Activated CD4-positive, CD25-positive, alpha-beta regulatory T cell treated with anti-CD3 and anti-CD28 coated beads, Interleukin-2, amount 50 U/mL, for 24 hours (primary cell): ENCODE measurements at places on chromosomes 2 and 18.

GRCh38 chr2:159201360-159202063, 85.0 kb downstream of the WDSUB1 start:
- ATAC-seq, result peak; percentile 30

DNA sequence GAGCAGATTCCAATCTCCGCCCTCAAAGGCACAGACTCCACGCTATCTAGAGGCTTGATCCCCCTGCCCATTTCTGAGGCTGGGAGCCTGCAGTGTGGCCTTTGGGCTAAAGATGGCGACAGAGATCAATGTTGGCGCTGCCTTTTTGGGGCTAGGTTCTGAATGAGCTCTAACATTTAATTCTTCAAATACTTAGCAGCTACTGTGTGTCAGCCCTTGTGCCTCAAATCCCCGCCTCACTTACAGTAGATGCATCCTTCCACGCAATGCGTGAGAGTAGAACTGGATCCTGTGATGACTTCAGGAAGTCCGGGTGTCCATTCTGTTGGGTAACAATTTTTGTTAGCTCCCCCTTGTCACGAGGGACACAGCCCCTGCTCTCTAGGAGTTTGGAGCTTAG, 12.4 kb downstream of the IL1F10 start:
- ATAC-seq, result peak; percentile 60

- no peak for ATAC-seq
Observed at GRCh38 chr2:69211048-69211447, 176.0 kb downstream of the GFPT1 start.

DNA sequence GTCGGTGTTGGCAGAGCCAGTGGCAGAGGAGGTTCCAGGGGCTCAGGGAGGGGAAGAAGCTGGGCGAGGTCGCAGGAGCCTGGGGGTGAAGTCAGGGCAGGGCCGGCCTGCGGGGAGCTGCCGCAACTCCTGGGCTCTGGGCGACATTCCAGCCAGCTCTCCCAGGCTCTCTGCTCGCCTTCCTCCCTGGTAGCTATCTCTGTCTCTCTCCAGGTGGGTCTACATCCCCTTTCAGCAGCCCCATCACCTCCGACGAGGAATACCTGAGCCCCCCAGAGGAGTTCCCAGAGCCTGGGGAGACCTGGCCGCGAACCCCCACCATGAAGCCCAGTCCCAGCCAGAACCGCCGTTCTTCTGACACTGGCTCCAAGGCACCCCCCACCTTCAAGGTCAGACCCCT, 27.0 kb downstream of the SPEG start:
- no peak for ATAC-seq

- no peak for ATAC-seq
Observed at GRCh38 chr2:162929571-162929970, 91.0 kb upstream of the KCNH7 start.

DNA sequence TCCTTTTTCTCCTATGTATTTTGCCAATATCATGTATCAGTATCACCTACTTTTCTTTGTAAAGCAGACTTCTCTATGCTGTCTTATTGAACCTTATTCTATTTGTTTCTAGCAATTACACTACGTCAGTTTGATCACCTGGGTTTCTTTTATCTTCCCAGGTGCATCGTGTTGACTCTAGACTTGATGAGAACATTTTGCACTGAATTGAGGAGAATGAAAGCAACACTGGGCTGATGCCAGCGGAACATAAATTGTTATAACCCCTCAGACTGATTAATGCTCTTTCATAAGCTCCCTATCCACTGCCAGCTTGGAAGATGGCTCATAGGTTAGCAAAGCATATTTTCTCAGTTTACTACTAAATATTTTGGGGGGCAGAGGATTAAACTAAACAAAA, 140.6 kb downstream of the EPHA4 start:
- no peak for ATAC-seq

DNA sequence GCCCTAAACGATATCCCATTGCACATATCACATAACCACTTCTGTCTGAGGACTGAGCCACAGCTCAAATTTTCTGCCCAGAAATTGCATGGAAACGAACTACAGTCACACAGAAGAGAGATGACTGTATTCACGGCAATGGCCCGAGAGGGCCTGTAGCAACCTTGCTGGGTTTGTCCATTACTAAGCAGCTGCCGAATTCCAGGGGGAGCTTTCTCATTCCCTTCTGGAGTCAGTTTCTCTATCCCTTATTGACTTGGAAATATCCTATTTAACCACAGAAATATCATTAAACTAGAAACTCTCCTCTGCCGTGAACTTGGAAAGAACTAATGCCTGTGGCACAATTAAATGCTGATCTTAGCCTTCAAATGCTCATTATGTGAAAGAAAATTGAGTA, 183.9 kb downstream of the DNER start:
- no peak for ATAC-seq

- no peak for ATAC-seq
Observed at GRCh38 chr2:9949239-9949991, 2.1 kb upstream of the GRHL1 start.

GRCh38 chr2:233414777-233415570, 60.7 kb downstream of the DGKD start:
- peak; percentile 54 for ATAC-seq

GRCh38 chr18:68817584-68817983, 19.7 kb downstream of the CCDC102B start:
- no peak for ATAC-seq

DNA sequence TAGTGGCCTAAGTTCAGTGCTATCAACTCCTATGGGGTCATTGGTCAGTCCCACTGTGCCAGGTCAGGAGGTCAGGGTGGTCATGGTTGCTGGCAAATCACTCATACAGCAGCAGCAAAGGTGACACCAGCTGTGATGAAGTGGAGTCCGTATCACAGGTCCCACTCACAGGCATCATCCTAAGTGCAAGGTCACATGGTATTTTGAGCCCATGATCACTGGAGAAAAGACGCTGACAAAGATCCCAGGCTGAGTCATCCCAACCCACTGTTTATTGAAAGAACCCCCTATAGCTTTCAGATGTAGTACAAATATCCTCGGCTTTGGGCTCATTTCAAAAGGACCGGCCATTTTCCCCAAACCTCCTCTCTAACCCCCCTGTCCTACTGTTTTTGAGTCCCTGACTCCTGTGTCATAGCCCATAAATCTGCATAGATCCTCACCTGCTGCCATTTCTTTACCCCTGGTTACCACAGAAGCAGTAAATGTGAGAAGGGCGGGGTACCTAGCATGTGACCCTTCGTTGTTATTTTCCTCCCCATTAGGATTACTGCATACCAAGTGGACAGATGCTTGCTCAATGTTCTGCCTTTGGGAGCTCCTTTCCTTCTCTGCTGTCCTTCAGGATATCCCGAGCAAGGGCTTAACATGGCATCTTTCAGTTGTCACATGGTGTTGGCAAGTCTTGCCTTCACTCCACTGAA, 107.7 kb downstream of the COL6A3 start:
- ATAC-seq, result no peak

DNA sequence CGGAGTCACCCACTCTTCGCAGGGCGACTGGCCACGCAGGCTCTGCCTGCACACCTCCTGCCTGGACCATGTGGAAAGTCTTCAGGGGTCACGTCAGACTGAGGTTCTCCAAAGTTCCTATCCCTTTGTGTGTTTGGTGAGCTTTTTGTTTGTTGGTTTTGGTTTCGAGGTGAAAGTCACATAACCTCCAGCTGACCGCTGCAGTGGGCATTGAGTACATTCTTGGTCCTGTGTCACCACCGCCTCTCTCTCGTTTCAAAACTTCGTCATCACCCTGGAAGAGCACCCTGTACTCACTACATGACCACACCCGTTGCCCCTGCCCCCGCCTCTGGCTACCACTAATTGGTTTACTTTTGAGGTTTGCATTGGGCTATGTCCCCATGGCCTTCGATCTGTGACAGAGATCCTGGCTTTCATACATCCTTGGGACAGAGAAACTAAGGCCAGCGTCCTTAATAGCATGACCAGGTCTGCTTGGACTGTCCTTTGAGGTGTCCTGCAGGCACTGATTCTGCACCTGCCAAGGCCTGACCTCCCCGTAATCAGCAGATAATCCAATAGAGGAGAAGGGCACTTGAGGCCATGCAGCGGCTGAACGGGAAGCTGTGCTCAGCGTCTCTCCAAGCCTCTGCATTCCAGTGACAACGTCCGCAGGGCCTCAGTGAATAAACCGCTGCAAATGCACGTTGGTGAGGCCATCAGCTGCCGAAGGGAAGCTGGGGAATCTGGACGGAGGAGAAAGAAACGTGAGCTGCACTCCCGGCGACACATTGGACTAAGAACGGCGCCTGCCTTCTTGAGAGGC, 46.8 kb downstream of the SH3BP4 start:
- ATAC-seq, result no peak

GRCh38 chr18:57925706-57926105, 118.3 kb upstream of the NEDD4L start:
- no peak for ATAC-seq

DNA sequence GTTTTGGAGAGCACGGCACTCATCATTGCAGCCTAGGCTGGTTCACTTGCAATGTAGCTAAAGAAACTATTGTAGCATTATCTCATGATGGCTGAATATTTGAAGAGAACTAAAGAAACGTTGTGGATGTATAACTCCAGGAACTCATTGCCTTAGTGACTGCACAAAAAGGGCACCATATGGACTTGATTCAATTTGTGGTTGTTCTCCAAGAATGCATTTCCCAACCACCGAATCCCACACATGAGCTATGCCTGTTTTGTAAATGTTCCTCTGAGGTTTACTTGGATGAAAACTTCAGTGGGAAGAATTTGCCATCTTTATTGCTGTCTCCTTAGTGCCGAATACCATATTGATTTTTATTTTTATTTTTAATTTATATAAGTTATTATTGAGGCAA, 43.5 kb downstream of the DOK6 start:
- ATAC-seq, result no peak

- ATAC-seq, result peak; percentile 4
Observed at GRCh38 chr2:222305516-222306392, 7.0 kb upstream of the PAX3 start.

DNA sequence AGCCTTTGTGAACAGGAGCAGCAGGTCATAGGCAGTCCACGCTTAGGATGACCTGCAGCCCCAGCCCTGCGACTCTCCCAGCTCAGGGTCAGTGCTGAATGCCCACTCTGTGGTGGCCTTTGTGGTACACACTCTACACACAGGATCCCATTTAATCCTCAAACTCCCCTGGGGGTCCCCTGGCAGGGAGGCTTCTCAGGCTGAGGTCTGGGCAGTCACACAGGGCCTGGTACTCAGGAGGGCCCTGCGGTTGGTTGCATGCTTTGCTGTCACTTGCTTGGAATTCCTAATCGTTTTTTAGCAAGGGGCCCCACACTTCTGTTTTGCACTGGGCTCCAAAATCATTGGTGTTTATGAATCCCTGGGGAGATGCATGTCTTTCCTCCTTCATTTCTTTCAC, 113.0 kb downstream of the EML6 start:
- ATAC-seq, result no peak

- no peak for ATAC-seq
Observed at GRCh38 chr2:158189526-158189925, 87.8 kb downstream of the UPP2 start.

GRCh38 chr2:165969227-165969626, 15.7 kb upstream of the TTC21B start:
- ATAC-seq, result no peak

- no peak for ATAC-seq
Observed at GRCh38 chr2:232779934-232780333, 3.6 kb upstream of the KCNJ13 start.

GRCh38 chr2:70949086-70949485, 13.4 kb downstream of the ATP6V1B1 start:
- ATAC-seq, result no peak

- ATAC-seq, result no peak
Observed at GRCh38 chr2:46653539-46653938, 174.2 kb downstream of the TMEM247 start.

GRCh38 chr2:240293557-240294461, 141.7 kb upstream of the GPC1 start:
- no peak for ATAC-seq

- ATAC-seq, result no peak
Observed at GRCh38 chr2:29390136-29390535, 274.9 kb downstream of the CLIP4 start.

DNA sequence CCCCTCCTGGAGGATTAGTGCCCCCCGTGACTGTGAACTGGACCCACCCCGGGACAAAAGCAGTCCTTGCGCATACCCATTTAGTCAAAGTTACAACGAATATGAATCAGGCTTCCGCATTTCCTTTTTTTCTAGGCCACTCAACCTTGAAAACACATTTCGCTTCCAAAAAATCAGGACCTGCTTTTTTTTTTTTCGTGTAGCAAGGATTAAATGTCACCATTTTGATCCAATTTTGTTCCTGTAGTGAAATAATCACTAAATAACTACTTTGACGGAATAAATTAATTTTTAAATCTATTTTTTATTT, 464 bp upstream of the FTCDNL1 start:
- no peak for ATAC-seq

DNA sequence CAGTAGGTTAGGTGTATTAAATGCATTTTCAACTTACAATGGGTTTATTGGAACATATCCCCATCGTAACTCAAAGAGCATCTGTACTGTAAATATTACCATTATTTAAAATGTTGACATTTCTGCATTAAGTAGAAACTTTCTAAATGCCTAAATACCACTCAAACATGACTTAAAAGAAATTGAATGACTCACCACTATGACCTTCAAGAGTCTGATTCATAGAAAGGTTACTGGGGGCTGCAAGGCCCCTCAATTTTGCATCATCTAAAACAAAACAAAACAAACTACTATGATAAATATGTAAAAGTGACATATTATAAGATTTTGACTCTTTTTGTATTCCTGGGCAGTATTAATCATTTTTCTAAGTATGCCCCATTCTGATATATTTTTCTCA, 7.6 kb downstream of the WDR35 start:
- no peak for ATAC-seq

GRCh38 chr2:149161481-149162225, 123.2 kb downstream of the LYPD6B start:
- no peak for ATAC-seq

DNA sequence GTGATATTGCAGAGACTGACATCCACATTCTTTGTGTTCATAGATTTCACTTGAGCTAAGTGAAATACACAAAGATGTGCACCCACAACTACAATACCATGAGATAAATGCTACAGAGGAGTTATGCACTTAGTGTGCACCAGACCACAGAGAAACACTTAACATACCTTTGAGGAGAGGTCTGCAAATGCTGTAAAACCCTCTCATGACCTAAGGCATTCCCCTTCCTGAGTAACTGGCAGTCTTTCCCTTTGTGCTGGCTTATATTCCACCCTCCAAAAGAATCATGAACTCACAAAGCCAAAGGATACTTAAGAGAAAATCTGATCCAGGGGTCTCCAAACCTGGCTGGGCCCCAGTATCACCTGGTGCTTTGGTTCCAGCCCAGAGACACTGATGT, 16.2 kb downstream of the NXPH2 start:
- ATAC-seq, result no peak
